ENCODE measurements at places on chromosomes 1 and 21.

- no peak for DNase-seq
These were observed 651 bp downstream of the PDE4B start for GRCh38 chr1:65793359-65793732.

- DNase-seq: no peak
These were observed 68.0 kb upstream of the NRIP1 start for GRCh38 chr21:15132781-15133180.

- DNase-seq: no peak
These were observed 3.3 kb upstream of the ADAR start for GRCh38 chr1:154611150-154611862.

DNA sequence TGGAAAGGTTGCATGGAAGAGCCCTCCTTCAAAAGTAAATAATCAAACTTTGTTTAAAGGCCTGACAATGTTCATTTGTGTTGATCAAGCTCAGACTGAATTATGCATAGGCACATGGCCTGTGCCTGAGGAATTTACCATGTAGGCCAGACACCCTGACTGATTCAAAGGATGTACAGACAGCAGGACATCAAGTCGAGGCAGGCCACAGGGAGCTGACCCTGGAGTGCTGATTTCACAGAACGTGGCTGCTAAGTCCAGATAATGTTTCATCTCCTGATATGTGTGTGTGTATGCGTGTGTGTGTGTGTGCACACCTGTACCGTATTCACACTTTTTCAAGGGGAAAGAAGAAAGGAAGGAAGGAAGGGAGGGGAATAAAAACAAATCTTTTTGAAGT is 34.1 kb downstream of the NAV1 start:
- DNase-seq: no peak

DNA sequence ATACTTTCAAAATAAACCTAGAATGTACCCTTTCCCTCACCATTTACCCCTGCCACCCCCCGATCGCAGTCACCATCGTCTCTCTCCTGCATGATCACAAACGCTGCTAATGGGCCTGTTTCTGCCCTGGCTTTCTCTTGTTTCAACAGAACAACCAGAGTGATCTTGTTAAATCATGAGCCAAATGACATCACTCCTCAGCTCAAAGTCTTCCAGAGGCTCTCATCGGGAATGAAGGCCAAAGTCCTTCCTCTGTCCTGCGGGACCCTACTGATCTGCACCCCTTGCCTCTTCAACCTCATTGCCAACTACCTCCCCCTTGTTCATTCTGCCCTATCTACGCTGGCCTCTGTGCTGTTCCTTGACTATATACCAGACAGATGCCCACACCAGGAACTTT is 39.4 kb upstream of the PTGFRN start:
- no peak for DNase-seq

- no peak for DNase-seq
These were observed 232.6 kb downstream of the PCP4 start for GRCh38 chr21:40099809-40100208.

DNA sequence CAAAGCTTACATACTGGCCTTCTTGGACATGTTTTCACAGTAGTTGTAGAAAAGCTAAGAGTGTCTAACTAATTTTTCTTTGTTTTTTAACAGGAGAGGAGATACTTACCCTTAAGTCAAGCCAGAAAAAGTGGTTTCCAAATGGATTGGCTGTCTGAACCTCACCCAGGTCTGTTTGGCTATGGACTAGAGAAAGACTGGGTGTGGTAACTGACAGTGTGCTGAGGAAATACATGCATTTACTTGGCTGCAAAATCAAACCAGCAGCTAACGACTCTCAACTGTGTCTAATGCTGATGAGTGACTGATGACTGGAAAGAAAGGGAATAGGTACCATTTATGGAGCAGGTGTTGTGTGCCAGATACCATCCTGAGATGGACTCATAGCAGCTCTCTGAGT is 91.1 kb downstream of the MTR start:
- DNase-seq: no peak

GRCh38 chr1:184191181-184191621 is 139.7 kb downstream of the TSEN15 start:
- peak; percentile 75 for DNase-seq
